ENCODE measurements at places on chromosomes 3 and 15. TPM values are rescaled to one million over a fixed set of nuclear protein-coding genes. Genes with fewer than 3 reads are reported as not detected.
A peak's percentile ranks its signal among the peaks of the same experiment; 100 is the strongest.

The PSTPIP1 gene
- total RNA-seq = 23.6 TPM

The GPR27 gene
- not detected for total RNA-seq

GRCh38 chr3:148962513-148962912 is 28.8 kb upstream of the GYG1 start:
- peak; percentile 7 for DNase-seq

DNA sequence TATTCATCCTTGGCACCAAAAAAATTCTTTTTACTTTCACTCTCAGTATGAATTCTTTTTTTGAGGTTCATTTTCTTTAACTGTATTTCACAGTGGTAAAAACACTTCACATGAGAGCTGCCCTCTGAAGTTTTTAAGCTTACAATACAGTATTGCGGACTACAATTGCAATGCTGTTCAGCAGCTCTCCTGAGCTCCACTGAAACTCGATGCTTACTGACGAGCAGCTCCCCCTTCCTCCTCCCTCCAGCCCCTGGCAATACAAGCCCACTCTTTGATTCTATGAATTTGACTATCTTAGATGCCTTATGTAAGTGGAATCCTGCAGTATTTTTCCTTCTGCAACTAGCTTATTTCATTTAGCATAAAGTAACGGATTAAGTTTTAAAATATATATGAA is 183.4 kb downstream of the ADAMTS17 start:
- DNase-seq = no peak

DNA sequence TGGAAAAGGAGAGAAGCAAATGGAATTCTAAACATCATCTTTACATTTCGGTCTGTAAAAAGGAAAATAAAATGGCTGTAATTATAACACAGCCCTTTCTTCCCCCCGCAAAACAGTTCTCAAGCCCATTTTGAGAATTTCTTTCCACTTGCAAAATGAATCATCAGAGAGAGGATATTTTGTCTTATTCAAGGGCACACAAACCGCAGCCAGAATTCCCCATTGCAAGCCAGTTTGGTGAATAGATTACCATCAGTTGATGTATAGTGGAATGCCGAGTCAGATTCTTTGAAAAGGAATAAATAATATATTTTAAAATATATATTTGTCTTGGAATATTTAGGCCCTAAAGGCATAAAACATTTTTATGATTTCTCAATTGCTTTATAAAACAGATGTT is 420.4 kb upstream of the SEMA6D start:
- DNase-seq = no peak

DNA sequence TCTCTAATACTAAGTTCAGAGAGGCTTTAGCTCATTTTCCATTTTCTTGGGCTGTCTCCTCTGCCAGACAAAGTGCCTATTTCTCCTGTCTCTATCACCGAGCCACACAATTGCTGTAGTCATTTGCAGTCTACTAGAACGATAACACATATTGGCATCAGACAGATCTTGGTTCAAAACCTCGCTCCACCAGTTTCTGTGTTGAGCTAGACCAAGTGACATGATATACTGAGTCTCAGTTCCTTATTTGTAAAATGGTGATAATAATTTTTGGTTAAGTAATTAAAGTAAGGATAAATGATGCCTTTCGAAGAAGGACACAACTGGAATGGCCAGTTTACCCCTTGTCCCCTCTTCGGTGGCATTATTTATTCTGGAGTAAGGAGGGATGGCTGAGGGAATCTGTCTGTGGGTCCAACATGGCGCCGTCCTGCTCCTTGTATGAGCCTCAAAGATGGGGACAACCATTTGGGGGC is 398 bp upstream of the RAB7A start:
- DNase-seq = no peak

Data from OCI-LY7 (cell line).